ENCODE measurements at places on chromosomes 5 and 9.

- no peak for DNase-seq
Measured at GRCh38 chr9:134655101-134655500, 13.5 kb downstream of the COL5A1 start.

DNA sequence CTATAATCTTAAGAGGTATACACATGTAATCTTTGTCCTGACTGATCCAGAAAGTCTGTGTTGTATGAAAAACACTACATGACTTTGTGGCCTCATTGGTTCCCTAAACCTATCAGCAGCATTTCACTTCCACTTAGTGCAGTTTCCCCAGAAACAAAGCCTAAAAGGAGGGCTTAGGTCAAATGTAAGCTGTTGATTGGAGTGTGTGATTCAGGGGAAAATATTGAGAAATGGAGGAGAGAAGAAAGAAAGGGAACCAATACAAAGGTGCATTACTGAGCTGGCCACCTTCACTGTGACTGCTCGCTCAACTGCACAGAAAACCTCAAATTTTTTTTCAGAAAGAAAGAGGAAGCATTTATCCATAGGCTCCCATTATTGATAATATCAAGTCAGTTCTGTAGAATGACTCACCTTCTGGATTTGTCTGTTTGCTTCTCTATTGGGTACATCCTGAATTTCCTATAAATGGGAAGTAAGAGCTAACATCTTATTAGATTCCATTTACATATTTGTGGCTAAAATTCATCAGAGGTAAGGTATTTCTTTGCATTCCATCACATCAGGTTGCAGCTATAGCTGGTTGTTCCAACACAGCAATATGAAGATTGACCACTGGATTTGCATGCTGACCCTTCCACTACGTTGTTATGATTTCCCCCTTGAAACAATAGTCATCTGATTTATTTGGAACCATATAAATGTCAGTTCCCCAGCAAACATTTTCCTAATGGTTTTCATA lies 10.3 kb upstream of the FST start:
- DNase-seq = peak; percentile 79

GRCh38 chr9:112795921-112796320 lies 45.4 kb downstream of the SNX30 start:
- peak; percentile 59 for DNase-seq

- DNase-seq = no peak
Measured at GRCh38 chr9:98047002-98047401, 9.5 kb upstream of the NANS start.

GRCh38 chr5:167574464-167574863 lies 717.0 kb upstream of the WWC1 start:
- DNase-seq = no peak

All from astrocyte (in vitro differentiated cells and primary cell).